NCI-H2107 (cell line): ENCODE measurements at places on chromosomes 6 and 20.

GRCh38 chr20:43751167-43752050, 24.6 kb upstream of the GTSF1L start:
- no peak for DNase-seq

GRCh38 chr6:38345586-38345985, 294.1 kb downstream of the BTBD9 start:
- no peak for DNase-seq

GRCh38 chr6:63352544-63353285, 32.9 kb upstream of the LGSN start:
- no peak for DNase-seq

DNA sequence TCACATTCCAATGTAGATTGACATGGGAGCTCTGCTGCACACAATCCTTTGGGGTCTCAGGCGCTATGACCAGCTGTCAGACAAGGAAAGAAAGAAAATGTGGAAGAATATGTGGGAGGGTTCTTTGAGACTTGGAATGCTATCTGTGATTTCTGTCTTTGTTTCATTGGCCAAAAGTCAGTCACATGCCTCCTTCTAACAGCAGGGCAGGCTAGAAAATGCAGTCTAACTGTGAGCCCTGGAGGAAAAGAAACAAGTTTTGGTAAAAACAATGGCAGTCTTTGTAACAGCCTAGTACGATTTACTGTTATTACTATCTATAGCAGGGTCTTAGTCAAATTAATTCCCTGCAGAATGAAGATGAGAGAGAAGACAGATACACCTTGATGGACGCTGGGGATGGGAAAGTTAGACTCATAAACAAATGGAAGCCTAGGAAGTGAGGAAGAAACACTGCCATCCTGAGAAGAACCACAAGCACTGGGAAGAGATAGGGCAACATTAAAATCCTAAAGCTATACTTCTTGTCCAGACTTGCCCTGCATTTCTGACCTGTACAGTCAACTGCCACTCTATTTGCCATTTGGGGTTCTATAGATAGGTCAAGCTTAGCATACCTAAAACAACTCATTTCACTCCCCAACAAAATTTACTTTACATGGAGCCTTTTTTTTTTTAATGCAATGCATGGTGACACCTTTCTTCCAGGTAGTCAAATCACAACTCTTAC, 833.0 kb downstream of the KIF16B start:
- DNase-seq = no peak

GRCh38 chr6:164051427-164051826, 636.9 kb downstream of the QKI start:
- no peak for DNase-seq

DNA sequence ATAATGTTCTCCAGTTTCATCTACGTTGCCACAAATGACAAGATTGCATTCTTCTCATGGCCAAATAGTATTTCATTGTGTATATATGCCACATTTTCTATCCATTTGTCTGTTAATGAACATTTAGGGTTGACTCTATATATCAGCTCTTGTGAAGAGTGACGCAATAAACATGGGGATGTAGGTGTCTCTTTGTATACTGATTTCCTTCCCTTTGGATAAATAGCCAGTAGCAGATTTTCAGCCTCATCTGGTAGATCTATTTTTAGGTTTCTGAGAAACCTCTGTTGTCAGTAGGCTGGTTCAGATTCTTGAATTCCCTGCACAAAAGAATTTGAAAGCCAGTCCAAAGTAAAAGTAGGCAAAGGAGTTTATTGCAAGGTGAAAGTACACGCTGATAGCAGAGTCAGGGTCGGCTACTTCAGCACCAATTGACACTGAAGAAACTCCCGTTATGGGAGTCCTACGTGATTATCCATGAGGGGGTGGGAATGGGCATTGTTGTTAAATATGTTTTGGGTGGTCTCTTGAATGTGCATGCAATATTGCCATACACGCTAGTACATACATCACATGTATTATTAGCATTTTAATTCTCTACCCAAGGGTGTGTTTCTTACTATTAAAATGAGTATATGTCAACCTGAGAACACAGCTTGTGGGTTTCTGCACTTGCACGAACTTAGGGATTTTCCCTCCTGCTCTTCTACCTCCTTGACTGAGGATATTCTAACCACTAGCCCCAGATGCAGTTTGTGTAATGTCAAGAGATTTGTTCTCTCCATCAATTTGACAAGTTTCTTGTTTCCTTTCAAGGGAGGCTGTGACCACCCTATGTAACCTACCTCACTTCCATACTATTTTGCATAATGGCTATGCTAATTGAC, 14.4 kb upstream of the SLC17A2 start:
- DNase-seq = no peak

GRCh38 chr6:34169897-34170296, 24.0 kb upstream of the GRM4 start:
- no peak for DNase-seq

DNA sequence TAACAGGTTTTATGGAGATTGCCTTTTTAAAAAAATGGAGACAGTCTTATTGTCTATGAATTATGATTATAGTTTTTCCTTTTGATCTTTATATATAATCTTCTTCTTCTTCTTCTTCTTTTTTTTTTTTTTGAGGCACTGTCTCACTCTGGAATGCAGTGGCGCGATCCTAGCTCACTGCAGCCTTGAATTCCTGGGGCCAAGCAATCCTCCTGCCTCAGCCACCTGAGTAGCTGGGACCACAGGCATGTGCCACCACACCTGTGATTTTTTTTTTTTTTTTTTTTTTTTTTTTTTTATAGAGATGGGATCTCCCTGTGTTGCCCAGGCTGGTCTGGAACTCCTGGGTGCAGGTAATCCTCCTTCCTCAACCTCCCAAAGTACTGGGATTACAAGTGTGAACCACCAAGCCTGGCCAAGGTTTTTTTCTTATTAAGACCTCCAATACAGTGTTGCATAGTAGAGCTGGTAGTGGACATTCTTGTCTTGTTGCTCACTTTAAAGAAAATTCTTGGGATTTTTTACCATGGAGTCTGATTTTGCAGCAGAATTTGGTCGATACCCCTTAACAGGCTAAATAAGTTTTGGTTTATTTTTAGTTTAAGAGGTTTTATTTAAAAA, 46.5 kb downstream of the STK4 start:
- no peak for DNase-seq

DNA sequence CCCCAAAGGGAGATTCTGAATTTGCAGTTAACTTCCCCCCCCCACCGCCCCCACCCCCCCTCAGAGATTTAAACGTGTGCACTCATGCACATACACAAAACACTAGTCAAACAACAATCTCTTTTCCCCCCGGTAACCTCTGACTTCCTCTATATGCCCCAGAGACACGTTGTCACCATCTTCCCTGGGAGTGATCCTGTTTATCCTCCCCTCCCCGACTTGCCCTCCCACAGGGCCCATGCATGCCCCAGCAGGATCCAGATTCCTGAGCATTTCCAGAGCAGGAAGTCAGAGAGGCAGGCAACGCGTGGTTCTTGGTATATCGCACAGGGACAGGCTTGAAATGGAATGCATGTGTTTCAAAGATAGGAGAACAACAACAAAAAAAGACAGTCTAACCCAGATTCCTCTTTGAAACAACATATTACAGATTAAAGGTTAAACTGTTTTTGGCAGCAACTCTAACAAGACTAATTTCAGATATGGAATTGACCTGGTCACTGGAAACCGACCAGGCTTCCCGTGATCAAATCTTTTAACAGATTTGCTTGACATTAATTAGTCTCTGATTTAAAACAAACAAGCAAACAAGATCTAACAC, 1.3 kb downstream of the BLCAP start:
- no peak for DNase-seq

GRCh38 chr20:40010483-40010882, 678.6 kb downstream of the MAFB start:
- DNase-seq = no peak

- DNase-seq = peak; percentile 7
Measured at GRCh38 chr6:106510090-106510970, 119.0 kb downstream of the RTN4IP1 start.

- no peak for DNase-seq
Measured at GRCh38 chr6:139666284-139666683, 291.8 kb upstream of the CITED2 start.

DNA sequence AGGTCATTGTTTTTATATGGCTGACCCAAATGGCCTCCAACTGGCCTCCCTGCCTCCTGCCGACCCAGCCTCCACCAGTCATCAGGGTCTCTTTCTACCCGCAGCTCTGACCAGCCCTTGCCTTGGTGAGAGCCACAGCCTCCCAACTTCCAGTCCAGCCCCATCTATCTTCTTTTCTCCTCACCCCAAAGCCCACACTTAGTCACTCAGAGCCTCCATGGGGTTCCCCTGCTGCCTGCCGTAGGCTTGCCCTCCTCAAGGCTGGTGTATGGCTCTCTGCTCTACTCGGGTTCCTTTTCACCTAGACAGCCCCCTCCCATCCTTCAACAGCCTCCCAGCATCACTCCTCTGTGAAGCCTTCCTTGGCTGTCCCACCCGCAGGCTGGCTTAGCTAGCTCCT, 18.2 kb downstream of the TCF15 start:
- no peak for DNase-seq

DNA sequence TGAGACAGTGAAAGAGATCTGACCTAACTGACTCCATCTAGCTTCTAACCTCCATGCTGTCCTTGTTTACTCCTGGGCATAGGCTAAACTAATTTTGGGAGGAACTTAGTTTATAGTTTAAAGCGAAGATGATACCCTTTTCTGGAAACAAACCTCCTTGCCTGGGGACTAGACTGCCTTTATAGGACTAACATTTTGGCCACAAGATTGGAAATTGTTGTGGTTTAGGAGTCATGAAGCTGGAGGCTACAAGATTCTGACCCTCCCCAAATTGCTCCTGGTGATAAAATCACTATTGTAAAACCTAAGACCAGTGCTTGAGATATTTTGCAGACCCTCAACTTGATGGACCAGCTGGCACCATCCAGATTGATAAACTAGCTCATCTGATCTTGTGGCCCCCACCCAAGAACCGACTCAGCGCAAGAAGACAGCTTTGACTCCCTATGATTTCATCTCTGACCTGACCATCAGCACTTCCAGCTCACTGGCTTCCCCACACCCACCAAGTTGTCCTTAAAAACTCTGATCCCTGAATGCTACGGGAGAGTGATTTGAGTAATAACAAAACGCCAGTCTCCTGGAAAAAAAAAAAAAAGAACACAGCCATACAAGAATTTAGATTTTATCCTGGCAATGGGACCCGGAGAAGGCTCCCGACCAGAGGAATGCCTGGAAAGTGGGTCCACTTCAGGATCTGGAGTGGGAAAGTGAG, 63.0 kb downstream of the ABHD12 start:
- DNase-seq = no peak

GRCh38 chr20:47319517-47320252, 36.8 kb downstream of the ZMYND8 start:
- DNase-seq = peak; percentile 32

GRCh38 chr6:108630050-108630714, 69.5 kb downstream of the FOXO3 start:
- DNase-seq = no peak

DNA sequence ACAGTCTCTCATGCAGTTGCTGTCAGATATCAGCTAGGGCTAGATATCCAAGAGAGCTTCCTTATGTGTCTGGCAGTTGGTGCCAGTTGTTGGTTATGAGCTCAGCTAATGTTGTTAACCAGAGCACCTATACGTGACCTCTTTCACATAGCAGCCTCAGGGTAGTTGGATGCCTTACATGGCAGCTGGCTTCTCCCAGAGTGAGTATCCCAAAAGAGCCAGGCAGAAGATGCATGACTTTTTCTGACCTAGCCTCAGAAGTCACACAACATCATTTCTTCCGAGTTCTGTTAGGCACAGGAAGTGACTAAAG, 175.7 kb downstream of the VEGFA start:
- no peak for DNase-seq

GRCh38 chr6:140050101-140050995, 675.9 kb upstream of the CITED2 start:
- no peak for DNase-seq

GRCh38 chr6:52149949-52150348, 36.2 kb upstream of the IL17A start:
- no peak for DNase-seq

- DNase-seq = peak; percentile 12
Measured at GRCh38 chr6:107657755-107658461, 166.2 kb downstream of the SCML4 start.

DNA sequence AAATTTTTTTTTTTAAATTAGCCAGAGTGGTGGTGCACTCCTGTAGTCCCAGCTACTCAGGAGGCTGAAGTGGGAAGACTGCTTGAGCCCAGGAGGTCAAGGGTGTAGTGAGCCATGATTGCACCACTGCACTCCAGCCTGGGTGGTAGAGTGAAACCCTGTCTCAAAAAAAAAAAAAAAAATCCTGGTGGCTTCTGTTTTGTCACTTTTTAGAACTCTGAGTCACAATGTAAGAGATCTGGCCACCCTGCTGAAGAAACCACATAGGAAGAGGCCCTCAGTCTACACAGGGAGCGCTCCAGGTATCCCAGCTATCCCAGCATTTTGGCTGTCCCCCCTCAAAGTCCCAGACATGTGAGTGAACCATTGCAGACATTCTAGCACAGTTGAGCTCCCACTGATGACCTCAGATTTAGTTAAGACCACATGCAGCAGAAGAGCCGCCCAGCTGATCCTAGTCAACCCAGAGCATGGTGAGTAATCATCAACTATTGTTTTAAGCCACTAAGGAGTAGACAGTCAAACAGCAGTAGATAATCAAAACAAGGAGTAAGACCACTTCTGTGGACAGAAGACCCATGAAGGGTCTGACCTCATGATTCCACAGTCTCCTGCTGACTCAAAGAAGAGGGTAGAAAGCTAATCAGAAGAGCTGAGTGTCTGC, 12.7 kb upstream of the ARFGEF2 start:
- no peak for DNase-seq

DNA sequence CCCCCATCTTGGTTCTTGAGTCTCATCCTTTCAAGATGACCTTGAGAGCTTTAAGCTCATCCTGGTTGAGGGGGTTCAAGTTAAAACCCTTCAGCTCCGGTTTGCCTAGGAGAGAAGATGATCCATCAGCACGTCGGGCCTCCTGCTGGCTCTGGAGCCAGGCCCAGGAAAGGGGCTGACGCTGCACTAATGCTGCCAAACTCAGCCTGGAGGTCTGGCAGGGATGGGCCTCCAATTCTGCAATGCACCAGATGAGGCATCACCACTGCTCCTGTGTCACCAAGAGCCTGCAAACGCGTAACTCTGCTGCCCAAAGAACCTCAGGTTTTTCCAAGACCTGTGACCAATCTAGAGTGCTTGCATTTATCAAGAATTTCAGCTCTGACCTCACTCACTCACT, 6.1 kb downstream of the PDRG1 start:
- no peak for DNase-seq

DNA sequence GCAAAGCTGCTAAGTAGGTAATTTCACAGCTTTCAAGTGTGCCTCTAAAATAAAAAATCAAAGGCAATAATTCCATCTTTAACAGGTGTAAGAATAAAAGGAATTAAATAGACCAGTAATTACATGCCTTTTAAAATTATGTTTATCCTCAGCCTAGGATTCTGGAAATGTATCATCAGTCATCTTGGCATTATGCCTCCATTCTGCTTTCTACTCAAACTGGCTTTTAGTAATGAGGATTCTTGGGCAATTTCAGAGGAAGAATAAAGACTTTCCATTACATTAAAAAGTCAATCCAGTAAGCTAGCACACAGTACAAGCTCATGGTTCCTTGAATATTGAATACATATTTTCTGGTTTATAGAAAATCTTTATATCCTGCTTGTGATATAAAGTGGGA, 44.7 kb downstream of the GSTA2 start:
- DNase-seq = no peak

GRCh38 chr20:16411361-16411760, 161.9 kb downstream of the KIF16B start:
- no peak for DNase-seq
